ENCODE measurements at places on chromosomes 12 and 14.

- peak; percentile 77 for DNase-seq
Measured at GRCh38 chr12:93387780-93388179, 10.1 kb downstream of the NUDT4 start.

GRCh38 chr12:72448089-72448488 is 175.9 kb downstream of the TRHDE start:
- DNase-seq, result no peak

- DNase-seq, result no peak
Measured at GRCh38 chr12:108757856-108758255, 26.5 kb upstream of the CORO1C start.

DNA sequence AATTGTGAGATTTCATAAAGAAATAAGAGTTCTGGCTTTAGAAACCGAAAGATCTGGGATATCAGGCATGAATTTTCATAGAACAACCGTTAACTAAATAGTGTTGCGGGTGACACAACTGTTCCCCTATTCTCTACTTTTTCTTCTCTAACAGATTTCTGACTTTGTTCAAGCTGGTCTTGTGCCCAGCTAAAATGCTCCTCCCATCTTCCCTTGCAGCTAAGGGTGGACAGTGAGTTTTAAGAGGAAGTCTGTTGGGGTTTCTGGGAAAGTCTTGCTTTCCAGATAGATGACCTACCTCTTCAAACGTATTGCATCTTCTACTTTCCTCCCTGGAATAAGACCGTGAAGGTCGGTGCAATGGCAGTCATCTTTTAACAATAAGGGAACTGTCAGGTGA is 18.7 kb downstream of the CCDC63 start:
- DNase-seq, result no peak

DNA sequence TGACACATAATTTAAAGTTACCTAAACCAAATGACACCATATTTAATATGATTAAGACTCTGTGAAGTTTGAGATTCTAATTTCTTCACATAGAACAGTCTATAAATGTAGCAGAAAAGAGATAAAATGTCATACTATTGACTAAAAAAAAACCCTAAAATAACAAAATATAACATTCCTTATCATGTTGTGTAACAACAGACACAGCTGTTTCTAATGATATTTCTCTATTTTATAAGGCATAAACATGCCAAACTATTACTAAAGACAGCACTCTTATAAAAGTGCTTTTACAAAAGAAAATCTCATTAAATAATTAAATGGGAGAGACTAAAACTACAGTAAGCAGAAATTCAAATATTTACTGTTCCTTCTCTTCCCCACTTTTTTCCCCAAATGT is 49.4 kb downstream of the NOVA1 start:
- DNase-seq, result peak; percentile 6

DNA sequence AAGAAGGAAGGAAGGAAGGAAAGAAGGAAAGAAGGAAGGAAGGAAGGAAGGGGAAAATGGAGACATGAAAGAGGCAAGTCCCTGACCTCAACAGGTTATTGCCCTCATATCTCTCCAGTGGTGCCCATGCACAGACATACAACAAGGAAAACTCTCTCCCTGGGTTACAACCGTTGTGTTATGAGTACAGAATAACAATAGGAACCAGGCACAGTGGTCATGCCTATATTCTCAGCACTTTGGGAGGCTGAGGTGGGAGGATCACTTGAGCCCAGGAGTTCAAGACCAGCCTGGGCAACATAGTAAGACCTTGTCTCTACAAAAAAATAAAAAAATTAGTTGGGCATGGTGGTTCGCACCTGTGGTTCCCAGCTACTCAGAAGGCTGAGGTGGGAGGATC is 139.4 kb upstream of the HMGA2 start:
- no peak for DNase-seq

DNA sequence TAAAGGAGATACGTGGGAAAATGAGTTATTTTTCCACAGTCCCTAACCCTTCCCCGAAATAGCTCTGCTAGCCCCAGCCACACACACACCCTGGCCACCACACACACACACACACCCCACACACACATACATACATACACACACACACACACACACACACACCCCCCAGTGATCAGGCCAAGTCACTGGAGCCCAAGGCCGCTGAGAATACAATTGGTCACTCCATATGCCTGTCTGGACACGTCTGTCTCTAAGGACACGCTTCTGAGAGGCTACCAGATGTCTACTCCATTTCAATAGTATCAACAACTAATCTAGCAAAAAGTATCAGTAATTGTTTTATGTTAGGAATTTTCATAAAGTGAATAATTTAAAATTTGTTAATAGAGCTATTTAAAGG is 13.0 kb upstream of the DIABLO start:
- DNase-seq, result no peak

DNA sequence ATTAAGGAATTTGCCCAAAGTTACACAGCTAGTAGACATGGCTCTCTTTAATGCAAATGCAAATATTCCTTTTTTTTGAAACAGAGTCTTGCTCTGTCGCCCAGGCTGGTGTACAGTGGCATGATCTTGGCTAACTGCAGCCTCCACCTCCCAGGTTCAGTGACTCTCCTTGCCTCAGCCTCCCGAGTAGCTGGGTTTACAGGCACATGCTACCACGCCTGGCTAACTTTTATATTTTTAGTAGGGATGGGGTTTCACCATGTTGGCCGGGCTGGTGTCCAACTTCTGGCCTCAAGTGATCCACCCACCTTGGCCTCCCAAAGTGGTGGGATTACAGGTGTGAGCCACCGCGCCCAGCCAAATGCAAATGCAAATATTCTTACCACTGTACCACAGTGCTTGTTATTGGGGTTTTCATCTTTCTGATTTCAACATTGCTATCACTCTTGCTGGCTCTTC is 24.5 kb upstream of the HIGD1C start:
- no peak for DNase-seq

DNA sequence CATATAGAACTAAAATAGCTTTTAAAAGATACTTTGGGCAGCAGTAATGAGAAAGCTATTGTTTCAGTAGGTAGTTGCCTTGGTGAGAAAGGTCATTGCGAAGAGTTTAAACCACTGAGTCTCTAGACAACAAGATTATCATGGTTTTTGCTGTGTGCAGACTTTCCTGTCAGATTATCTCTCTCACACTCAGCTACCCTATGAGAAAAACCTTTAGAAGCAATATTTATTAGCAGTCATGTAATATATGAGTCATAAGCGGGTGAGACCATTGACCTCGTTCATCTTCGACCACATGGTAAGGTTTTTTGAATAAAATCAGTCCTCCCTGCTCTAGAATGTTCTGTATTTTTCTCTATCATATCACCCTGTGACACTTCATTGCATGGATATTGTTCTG is 59.9 kb downstream of the GPR65 start:
- peak; percentile 4 for DNase-seq

GRCh38 chr12:102371165-102371564 is 109.2 kb downstream of the IGF1 start:
- DNase-seq, result no peak

GRCh38 chr12:86929962-86930361 is 673.8 kb upstream of the MGAT4C start:
- peak; percentile 25 for DNase-seq

GRCh38 chr12:7439579-7440505 is 4.1 kb downstream of the CD163L1 start:
- peak; percentile 64 for DNase-seq

DNA sequence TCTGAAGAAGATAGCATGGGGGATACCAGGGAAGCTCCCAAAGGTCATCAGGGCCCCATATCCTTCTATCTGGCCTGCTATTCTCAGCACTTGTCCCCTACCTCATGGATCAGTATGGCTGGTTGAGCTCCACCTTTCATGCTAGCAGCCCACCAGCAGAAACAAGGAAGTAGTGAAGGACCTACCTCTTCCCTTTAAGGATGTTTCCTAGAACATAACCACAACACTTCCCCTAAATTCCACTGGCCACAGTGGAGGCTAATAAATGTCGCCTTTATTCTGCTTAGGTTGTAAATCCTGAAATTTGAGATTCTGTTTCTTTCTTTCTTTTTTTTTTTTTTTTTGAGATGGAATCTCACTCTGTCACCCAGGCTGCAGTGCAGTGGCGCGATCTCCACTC is 128.6 kb upstream of the PARP11 start:
- no peak for DNase-seq

GRCh38 chr12:100827901-100828520 is 33.4 kb downstream of the ANO4 start:
- peak; percentile 60 for DNase-seq

DNA sequence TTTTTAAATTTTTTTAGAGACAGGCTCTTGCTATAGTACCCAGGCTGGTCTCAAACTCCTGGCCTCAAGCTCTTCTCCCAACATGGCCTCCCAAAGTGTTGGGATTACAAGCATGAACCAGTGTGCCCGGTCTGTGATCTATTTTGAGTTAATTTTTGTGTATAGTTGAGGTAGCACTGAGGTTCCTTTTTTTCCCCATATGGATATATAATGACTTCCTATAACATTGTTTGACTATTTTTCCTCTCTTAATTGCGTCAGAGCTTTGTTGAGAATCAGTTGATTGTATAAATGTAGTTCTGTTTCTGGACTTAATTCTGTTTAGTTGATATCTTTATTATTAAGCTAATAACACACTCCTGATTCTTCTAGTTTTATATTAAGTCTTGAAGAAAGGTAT is 8.6 kb upstream of the M6PR start:
- DNase-seq, result no peak
